ENCODE measurements at places on chromosomes 11 and 22.

GRCh38 chr22:45006964-45007390, 2.8 kb downstream of the PHF21B start:
- no peak for DNase-seq

GRCh38 chr11:14768526-14769188, 123.4 kb downstream of the CYP2R1 start:
- DNase-seq: no peak

- no peak for DNase-seq
These were observed 26.3 kb downstream of the APLNR start for GRCh38 chr11:57210781-57211180.

- no peak for DNase-seq
These were observed 140.4 kb upstream of the C11orf58 start for GRCh38 chr11:16598032-16598431.

DNA sequence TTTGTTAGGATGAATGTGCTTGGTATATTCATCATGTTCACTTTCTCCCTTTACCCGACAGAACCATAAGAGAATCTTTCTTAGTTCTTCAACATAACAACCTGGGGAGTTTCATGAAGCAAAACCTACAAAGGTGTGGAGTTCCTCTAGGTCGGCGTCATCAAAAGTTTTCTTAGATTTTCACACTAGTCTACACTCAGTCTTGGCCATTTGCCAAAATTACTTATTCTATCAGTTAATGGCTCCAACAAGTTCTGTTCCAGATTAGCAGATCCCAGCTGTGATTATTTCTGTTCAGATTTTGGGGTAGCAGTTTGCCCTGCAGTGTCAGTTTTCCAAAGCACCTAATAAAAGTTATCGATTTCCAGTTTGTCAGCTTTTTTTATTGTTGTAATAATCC, 935.8 kb upstream of the RAG2 start:
- DNase-seq: no peak

DNA sequence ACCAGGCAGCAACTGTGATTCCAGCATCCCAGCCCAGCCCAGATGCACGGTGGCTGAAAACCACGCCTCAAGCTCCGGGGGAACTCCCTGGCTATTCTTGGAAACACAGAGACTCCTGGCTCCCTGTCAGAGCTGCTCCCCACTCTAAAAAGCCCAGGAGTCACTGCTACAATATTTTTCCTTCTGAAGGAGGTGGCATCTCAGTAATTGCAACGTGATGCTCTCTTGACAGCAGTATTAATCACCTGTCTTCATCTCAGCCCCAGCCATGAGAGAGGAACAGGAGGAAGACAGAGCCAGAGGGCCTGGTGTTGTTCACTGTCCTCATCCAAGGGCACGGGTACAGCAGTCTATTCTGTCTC, 26.9 kb downstream of the DRD2 start:
- DNase-seq: no peak

DNA sequence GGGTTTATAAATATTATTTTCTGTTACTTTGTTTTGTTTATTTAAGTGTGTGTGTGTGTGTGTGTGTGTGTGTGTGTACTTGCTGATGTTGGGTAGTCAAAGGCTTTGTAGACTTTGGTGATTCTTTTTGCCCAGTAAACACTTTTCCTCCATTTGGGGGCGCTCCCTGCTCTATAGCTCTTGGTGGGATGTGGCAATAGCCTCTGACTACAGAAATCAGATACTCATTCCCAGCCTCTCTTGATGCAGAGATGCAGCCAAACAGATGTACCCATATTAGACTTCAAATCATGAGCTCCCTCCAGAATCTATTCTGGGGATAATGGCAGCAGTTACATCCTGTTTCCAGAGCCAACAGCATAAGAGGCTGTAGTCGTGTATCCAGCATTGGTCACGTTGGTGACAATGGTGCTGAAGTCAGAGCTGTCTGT, 33.4 kb upstream of the APOL5 start:
- no peak for DNase-seq

DNA sequence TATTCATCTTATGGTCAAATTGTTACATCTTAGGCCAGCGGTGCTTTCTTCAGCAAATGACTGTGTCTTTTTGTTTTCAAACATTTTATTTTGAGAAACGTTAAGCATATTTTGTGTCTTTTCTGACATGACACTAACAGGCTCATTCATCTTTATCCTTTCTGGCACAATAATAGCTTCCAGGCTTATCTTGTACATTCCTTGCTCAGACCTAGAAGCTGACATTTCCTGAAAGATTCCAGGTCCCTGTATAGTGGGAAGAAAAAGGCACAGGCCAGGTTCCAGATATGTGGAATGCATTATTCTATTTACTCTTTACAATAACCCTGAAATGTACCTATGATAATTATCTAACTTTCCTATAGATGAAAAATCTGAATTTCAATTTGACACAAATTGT, 379.1 kb upstream of the B3GAT1 start:
- no peak for DNase-seq

GRCh38 chr11:6201481-6201880, 2.5 kb downstream of the OR52W1 start:
- DNase-seq: no peak

GRCh38 chr22:28480000-28480715, 199.5 kb downstream of the TTC28 start:
- no peak for DNase-seq

GRCh38 chr11:114924042-114924441, 245.7 kb downstream of the NXPE2 start:
- DNase-seq: no peak

DNA sequence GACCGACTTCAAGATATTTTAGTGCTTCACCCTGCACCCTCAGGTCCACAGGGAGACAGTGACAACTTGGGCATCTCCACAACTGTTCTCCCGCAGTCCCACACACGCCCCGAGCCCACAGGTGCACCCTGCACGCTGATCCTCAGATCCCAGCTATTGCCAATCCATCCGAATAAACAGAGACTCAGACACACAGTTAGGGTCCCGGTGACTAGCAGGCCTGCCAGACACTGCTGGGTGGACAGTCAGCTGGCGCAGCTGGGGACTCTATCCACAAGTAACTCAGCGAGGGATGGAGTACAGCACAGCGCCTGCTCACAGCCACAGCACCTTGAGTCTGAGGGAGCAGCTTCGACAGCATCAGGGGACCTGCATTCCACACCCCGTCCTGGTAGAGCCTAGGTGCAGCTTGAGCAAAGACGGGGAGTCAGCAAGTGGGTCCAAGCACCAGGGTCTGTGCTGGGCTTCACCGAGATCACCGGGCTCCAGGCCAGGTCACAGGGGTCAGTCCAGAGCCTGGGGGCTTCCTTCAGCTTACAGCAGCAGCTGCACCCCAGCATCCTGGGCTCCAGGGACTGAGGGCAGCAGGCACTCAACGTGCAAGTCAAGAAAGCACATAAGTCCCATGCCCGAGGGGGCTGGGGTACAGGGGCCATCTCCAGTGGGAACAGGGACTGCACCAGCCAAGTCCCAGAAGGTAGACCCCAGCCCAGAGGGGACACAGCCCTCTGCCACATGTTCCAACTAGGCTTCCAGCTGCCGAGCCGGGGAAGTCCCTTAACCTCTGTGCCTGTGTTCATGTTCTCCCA, 7.6 kb downstream of the RPL3 start:
- DNase-seq: no peak

- DNase-seq: no peak
These were observed 13.2 kb downstream of the EHF start for GRCh38 chr11:34633990-34634693.

DNA sequence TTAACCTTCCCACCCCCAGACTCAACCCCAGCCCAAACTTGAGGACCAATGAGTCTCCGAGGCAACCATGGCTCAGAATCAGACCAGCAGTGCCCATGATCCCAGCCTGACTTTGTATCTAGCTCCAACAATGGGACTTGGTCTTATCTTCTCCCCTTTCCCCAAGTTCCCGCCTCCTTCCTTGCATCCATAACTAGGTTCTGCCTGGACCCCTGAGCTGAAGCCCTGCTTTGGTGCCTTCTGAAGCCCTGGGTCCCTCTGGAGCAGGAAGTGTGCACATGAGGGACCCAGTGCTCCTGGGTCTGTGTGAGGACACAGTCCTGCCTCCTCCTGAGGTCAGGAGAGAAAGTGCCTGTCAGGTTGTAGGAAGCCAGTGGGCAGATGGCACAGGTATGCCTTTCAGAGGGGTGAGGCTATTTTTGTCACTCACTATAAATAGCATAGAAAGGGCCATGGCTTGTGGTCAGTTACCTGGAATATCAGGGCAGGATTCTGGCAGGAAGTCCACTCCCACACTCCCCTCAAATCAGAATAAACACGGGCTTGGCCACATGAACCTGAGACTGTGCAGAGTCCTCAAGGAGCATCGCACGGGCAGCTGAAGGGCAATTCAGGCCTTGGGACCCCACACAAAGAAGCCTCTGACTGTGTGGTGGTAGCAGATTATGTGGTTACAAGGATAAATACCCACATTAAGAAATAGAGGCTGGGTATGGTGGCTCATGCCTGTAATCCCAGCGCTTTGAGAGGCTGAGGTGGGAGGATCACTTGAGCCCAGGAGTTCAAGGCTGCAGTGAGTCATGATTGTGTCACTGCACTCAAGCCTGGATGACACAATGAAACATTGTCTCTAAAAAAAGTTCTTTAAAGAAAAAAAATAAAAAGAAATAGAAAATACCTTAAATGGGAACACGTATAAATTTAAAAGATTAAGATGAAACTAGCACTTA, 27.4 kb downstream of the RCN1 start:
- DNase-seq: no peak

DNA sequence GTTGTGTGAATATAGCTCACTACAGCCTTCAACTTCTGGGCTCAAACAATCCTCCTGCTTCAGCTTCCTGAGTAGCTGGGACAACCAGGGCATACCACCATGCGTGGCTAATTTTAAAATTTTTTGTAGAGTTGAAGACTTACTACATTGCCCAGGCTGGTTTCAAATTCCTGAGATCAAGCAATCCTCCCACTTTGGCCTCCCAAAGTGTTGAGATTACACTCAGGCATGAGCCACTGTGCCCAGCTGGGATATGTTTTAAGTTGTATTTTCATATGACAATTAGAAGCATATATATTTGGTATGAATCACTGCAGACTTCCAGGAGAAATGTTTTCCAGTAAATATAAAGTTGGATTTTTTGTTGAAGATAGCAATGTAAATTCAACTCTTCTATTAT, 15.4 kb downstream of the DDX10 start:
- no peak for DNase-seq

GRCh38 chr11:106224172-106224571, 146.7 kb downstream of the AASDHPPT start:
- no peak for DNase-seq

GRCh38 chr11:60970890-60971289, 590 bp upstream of the CD6 start:
- no peak for DNase-seq

DNA sequence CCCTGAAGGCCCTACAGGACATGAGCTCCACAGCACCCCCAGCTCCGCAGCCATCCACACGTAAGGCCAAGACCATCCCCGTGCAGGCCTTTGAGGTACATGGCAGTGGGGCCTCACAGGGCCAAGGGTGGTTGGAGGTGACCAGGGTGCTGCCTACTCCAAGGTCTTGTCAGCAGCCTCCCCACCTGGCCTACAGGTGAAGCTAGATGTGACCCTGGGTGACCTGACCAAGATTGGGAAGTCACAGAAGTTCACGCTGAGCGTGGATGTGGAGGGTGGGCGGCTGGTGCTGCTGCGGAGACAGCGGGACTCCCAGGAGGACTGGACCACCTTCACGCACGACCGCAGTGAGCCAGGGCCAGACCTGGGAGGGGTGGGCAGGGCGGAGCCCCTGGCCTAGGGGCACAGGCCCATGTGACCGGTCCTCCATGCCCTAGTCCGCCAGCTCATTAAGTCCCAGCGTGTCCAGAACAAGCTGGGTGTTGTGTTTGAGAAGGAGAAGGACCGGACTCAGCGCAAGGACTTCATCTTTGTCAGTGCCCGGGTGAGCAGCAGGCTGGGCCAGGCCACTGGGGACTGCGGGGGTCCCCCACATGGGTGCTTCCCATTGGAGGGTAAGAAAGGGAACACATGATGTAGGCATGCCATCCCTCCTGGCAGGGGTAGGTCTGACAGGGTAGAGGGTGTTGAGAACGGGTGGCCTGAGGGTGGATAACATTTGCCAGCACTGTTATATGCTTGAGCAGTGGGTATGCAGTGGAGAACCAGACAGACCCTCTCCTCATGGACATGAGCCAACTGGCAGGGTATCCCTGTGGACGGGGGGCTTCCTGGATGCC, 5.6 kb downstream of the INPPL1 start:
- no peak for DNase-seq

- DNase-seq: no peak
These were observed 676.8 kb downstream of the NTM start for GRCh38 chr11:132047167-132047566.

- DNase-seq: no peak
These were observed 20.5 kb downstream of the UBE2L3 start for GRCh38 chr22:21587803-21588611.

GRCh38 chr11:122668562-122669090, 13.1 kb downstream of the UBASH3B start:
- DNase-seq: no peak

- no peak for DNase-seq
These were observed 106.4 kb downstream of the MIAT start for GRCh38 chr22:26763633-26764361.

DNA sequence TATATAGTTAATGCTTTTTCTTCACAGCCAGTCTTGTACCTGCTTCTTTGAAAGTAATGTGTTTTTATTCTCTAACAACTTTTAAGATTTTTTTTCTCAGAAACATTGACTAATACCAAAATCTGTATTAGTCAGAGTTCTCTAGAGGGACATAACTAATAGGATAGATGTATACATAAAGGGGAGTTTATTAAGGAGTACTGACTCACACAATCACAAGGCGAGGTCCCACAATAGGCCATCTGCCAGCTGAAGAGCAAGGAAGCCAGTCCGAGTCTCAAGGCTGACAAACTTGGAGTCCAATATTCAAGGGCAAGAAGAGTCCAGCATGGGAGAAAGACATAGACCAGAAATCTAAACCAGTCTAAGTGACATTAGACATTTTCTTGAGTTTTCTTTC, 140.0 kb downstream of the RAB38 start:
- no peak for DNase-seq

DNA sequence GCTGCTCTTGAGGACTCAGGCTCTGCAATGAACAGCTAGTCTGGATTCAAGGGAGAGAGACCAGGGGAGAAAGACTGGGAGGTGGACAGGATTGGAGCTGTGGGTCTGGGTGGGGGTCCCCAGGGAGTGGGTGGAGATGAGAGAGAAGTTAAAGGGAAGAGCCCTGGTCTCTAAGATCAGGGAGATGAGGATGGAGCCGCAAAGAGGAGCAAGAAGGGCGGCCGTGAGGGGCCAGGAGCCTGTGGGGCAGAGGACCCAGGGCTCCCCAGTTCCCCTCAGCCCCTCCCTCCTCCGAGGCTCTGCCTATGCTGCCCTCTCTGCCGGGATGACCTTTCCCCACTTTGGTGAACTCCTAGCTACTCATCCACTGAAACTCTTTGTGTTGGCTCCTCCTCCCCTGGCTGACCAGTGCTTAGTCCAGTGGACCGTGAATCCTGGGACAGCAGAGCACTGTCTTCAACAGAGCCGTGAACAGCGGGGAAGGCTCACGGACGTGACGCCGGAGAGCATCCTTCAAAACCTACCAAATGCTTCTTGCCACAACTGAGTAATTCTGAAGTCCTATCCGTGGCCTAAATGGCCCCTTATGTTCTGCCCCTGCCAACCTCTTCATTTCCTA, 16.4 kb upstream of the RFPL3 start:
- no peak for DNase-seq

All from activated CD4-positive, alpha-beta T cell treated with anti-CD3 and anti-CD28 coated beads, Interleukin-2, amount 50 U/mL, for 4 hours (primary cell).